ENCODE measurements at places on chromosomes 4 and X.
A peak's percentile ranks its signal among the peaks of the same experiment; 100 is the strongest.

GRCh38 chrX:17415242-17415810 lies 40.3 kb downstream of the NHS start:
- no peak for DNase-seq

DNA sequence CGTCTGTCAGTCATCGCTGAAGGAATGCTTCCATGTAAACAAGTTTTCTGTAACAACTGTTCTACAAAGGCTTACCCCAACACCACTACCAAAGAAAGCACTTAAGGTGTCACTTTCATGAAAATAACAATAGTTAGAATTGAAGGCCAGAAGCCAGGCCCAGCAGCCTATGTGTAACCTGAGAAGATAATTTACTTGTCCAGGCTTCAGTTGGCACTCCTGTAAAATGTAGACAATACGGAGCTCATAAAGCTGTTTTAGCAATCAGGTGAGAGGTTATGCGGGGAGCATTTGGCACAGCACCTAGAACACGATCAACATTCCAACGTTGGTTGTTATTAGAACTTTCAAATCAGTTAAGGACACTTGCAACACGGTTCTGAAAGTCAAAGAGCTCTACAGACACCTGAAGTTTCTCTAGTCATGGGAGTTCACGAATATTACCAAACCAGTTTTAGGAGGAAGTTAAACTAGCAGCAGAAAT lies 15.7 kb downstream of the ADGRA3 start:
- DNase-seq, result no peak

DNA sequence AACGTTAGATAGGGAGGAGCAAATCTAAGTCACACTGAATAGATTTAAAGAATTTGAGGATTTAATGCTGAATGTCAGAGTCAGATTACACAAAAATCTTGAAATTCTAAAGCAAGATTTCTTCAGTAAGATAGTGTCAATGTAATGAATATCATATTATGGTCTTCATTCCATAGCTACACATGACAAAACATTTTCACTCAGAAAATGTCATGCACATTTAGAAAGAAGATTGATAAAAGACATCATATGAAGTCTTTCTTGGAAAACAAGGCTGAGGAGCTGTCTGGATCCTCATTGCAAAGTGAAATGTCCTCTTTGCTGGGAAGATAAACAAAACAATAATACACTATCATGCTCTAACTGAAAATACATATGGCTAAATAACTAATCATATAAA lies 1006.9 kb downstream of the PCDH7 start:
- no peak for DNase-seq

GRCh38 chr4:80184825-80185756 lies 12.2 kb upstream of the PRDM8 start:
- no peak for DNase-seq

DNA sequence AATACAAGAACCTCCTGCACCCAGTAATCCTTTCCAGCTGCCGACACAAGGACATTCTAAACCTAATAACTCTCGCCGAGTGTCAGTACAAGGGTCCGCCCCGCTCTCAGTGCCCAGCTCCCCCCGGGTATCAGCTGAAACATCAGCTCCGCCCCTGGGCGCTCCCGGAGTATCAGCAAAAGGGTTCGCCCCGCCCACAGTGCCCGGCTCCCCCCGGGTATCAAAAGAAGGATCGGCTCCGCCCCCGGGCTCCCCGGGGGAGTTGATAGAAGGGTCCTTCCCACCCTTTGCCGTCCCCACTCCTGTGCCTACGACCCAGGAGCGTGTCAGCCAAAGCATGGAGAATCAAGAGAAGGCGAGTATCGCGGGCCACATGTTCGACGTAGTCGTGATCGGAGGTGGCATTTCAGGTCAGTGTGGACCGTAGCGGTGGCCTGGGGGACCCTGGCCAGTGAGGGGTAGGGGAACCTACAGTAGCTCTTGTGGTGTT lies at the start of gene MAOA:
MAOA (plus strand) TSS at position 295 of the 490 bp plus-strand sequence; CDS start at position 338, 43 bp downstream.
- DNase-seq, result peak; percentile 35

DNA sequence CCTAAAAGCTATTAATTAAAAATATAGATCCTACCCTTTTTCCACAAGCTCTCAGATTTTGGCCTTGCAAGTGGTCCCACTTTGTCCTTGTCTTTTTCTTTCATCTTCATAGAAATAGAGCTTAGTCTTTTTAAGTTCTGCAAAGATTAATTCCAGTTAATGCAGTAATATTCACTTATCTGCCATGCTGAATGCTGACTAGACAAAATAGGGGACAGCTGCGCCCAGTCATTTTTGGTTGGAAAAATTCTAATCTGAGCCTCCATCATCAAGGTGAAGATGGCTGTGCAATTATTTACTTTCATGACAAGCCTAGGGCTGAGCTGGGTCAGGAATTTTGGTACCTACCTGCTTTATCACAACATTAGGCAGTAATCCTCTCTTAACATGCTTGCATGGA lies 241.3 kb upstream of the CXorf66 start:
- DNase-seq, result no peak

DNA sequence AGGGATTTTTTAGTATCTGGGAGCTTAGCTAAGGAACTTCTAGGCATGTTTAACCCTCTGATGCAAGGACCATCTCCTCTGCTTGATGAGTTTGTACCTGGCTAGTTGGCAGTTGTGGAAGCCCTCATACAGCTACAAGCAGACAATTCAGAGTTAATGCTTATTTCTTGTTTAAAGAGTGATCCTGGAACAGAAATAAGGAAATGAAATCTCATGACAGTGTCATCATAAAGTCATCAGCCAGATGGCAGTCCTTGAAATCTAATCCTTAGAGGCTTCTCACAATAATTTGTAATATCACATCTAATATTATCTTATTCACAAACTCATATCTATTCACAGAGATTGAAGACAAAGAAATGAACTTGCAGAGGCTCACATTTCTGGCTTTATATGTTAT lies 581.6 kb upstream of the FTHL17 start:
- no peak for DNase-seq

DNA sequence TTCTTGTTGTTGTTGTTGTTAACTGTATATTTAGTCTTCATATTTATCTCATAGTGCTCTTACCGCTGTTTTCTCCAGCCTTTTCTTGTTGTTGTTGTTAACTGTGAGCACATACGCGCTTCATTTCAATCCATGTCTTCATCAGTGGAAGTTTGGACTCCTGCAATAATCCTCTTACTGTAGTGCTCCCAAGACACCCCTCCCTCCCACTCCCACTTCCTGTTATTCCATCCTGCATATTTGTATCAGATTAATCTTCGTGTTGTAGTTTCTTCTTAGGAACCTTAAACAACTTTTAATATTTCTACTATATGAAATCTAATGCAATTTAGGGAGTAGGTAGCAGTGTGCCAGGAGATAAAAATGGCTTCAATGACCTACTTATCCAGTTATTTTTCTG lies 674.8 kb downstream of the RAPGEF2 start:
- no peak for DNase-seq

GRCh38 chr4:47651231-47651630 lies 166.2 kb downstream of the ATP10D start:
- no peak for DNase-seq

DNA sequence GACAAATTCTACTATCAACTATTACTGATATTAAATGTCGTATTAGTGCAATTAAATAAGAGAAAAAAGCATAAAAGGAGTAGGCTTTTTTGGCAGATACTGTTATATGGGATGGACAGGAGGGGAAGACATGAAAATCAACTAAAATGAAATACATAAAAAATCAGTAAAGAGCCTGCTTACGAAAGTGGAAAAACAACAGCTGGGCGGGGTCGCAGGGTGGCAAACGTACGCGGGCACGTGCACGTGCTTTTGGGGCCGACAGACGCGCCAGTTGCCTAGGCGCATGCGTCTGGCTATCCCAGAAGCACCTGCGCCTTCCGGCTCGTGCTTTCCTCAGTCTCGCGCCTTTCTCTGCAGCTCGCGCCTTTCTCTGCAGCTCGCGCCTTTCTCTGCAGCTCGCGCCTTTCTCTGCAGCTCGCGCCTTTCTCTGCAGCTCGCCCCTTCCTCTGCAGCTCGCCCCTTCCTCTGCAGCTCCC lies at the start of gene YY2:
YY2 (plus strand) TSS at position 51 of the 479 bp plus-strand sequence. CDS start 498 bp downstream, outside the sequence.
- no peak for DNase-seq

DNA sequence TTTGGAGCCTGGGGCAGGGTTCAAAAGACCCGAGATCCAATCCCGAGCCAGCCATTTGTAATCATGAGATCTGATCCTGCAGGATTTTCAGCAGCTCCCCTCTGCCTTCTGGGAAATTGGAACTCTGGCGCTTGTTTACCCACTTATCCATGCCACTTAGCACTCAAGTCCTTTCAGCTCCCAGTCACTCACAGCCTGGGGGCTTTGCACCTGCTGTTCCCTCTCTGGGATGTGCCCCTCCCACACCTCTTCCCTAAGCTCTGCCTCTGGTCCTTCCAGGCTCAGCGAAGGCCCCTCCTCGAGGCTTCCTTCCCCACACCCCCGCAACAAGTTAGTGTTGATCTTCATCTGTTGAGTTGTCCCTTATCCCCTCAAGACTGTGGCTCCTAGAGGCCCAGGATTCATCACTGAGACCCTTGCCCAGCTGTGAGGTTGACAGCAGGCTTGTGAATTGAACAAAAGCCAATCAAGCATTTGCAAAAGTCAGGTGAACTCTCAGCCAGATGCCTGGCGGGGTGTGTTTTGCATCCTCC lies 99.1 kb upstream of the AFAP1 start:
- DNase-seq, result no peak

- DNase-seq, result peak; percentile 5
Measured at GRCh38 chrX:120604361-120604782, 471 bp downstream of the MCTS1 start.

DNA sequence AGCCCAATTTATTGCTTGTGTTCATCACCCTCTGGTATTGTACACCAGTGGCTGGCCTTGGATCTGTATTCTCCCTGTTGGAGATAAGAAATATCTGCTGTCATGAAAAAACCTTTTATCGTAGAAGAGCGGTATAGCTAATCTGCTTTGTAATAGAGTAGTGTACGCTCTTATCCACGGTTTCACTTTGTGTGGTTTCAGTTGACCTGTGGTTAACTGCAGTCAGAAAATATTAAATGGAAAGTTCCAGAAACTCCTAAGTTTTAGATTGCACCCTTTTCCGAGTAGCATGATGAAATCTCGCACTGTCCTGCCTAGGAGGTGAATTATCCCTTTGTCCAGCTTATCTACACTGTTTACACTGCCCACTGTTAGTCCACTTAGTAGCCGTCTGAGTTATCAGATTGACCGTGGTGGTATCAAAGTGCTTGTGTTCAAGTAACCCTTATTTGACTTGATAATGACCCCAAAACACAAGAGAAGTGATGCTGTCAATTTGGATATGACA lies 42.4 kb downstream of the KDM6A start:
- no peak for DNase-seq

DNA sequence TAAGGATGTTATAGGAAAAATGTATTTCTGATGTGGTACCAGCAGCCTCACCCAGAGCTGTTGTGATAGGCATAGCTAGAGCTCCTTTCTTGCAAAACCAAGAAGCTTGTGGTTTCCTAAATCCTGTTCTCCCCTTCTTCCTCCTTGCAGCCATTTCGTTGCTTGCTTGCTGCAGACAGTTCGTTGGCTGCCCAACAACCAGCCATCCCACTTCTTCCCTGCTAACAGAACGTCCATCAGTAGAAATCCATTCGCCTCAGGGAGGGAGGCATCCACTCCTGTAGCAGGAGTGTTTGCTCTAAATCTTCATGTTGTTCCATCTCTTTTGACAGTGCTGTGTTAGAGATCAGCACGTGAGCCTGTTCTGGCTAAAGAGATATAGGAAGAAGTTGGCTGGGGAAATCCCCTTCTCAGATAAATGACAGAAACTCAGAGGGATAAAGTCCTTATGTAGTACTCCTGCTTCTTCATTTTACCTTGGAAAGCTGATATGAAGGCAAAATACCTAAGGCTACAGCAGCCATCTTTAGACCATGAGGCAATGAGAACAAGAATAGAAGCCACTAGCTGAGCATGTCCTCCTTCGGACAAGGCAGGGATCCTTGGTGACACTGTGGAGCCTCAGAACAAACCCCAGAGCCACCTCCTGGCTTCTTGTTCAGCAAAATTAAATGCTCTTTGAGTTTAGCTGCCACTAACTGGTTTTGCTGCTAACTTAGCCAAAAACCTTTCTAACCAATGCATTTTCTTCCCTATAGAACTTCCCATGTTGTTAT lies 68.4 kb upstream of the RELL1 start:
- no peak for DNase-seq

- DNase-seq, result no peak
Measured at GRCh38 chrX:77014377-77015372, 432.5 kb upstream of the FGF16 start.
